ENCODE measurements at places on chromosomes 2 and 18.

DNA sequence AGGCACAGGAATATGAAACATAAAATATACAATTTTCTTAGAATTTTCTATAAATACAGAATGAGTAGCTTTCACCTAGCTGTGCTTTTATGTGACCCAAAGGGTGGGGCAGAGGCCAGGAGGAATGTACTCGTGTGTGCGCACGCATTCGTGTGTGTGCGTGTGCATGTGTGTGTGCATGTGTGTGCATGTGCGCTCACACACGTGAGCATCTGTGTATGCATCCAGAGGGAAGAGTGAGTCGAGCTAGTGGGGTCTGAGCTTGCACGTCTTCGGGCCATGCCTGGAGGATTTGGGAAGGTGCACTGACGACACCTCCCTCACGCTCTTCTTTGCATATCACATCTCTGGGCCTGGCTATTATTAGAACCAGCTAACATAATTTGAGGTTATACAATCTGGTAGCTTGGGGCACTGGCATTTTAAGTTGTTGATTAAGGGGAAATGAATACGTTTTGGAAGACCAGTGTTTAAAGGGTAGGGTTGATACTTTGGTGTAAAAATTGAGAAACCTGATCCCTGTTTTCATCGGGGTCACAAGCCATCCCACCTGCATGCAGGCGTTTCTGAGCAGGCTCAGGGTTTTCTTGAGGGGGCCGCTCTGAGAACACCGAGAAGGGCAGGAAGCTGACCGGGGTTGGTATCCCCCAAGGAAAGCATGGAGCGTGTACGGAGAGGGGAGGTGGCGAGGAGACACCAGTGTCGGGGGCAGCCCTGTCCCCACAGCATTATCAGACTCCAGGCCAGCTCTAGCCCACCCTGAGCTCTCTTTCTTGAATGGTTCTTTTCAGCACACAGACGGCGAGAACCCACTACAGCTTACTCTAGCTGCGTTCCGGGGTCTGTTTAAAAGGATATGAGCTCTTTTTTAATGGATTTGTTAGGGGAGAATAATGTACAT lies 85.3 kb downstream of the LRRFIP1 start:
- DNase-seq: no peak

DNA sequence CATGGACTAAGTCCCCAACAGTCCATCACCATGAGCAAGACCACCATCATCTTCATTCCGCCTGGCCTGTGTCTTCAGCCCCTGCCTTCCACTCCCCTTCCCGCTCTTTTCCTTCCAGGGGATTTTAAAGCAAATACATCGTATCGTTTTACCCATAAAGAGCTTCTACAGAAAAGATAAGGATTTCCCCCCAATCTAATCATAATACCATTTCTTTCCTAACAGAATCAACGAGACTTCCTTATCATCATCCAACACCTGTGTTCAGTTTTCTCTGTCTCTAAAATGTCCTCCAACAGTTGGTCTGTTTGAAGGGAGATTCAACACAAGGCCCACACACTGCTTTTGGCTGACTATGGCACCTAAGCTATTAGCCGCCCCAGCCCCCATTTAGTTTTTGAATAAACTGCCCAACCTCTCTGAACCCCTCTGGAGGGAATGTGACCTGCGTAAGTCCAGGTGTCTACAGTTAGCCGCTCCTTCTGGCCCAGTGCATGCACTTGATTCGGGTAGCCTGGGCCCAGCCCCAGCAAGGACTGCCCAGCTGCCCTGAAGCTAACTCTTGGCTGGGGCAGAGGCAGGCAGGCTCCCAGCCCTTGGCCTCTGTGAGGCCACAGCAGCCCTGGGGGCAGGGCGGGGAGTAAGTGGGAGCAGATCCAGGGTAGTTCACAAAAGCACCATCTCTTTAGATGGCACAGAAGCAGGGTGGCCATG lies 25.3 kb upstream of the SEMA4C start:
- DNase-seq: no peak

GRCh38 chr18:21548647-21549046 lies 51.9 kb downstream of the ESCO1 start:
- DNase-seq: no peak

- no peak for DNase-seq
Observed at GRCh38 chr2:120894966-120895365, 159.3 kb downstream of the GLI2 start.

DNA sequence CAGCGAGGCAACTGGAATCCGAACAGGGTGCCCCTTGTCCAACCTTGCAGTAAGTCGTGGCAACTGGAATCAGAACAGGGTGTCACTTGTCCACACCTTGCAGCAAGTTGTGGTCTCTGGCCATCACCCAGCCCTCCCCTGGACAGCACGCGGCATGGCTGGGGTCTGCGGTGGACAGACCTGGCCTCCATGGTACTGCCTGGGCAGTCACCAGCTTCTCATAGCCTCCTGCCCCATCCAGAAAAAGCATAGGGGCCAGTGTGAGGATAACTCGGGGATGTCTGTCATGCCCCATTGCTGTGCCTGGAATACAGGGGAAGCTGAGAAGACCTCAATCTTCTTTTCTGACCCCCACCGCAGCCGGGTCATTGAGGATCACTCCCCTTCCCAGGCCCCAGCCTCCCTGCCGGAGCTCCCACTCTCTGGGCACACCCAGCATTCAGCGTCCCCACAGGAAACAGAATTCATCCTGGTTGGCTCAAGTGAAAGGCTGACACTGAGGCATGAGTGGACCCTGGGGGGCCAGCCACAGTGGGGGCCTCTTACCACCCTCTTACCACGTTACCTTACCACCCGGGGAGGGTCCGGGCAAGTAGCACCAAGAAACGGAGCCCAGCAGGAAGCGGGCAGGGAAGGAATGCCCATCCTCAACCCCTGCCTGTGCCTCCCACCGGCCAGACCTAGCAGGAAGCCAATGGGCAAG lies 68.0 kb upstream of the RAB6C start:
- no peak for DNase-seq

GRCh38 chr18:7467708-7468466 lies 99.2 kb upstream of the PTPRM start:
- no peak for DNase-seq

GRCh38 chr2:3420076-3420768 lies 40.7 kb downstream of the TRAPPC12 start:
- no peak for DNase-seq

DNA sequence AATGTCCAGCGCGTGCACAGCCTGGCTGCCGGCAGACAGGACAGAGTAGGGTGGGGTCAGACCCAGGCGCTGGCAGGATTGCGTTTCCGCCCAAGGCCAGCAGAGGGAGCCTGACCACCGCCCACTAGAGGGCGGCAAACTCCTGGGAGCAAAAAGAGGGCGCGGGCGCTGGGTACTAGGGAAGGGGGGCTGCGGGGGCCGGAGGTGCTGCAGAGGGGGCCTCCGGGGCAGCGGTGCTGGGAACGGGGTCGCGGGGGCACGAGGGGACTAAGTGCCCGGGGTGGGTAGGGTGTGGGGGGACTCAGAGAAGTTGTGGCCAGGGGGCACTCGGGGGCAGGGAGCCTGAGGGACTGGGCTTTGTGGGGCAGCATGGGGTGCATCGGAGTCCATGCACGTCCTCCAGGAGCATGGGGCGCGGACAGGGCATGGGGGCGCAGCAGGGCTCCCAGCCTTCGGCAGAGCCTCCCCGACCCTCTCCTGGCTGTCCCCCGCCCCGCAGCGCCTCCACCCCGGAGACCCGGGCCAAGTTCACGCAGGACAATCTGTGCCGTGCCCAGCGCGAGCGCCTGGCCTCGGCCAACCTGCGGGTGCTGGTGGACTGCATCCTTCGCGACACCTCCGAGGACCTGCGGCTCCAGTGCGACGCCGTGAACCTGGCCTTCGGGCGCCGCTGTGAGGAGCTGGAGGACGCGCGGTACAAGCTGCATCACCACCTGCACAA lies 3.2 kb downstream of the TEKT4 start:
- no peak for DNase-seq

- peak; percentile 100 for DNase-seq
Observed at GRCh38 chr2:189661148-189661956, at the start of gene ASNSD1. ASNSD1 (plus strand) TSS chr2:189661459; CDS start chr2:189666133, 4,674 bp downstream.

GRCh38 chr2:114283774-114284173 lies 158.7 kb upstream of the DPP10 start:
- DNase-seq: no peak

DNA sequence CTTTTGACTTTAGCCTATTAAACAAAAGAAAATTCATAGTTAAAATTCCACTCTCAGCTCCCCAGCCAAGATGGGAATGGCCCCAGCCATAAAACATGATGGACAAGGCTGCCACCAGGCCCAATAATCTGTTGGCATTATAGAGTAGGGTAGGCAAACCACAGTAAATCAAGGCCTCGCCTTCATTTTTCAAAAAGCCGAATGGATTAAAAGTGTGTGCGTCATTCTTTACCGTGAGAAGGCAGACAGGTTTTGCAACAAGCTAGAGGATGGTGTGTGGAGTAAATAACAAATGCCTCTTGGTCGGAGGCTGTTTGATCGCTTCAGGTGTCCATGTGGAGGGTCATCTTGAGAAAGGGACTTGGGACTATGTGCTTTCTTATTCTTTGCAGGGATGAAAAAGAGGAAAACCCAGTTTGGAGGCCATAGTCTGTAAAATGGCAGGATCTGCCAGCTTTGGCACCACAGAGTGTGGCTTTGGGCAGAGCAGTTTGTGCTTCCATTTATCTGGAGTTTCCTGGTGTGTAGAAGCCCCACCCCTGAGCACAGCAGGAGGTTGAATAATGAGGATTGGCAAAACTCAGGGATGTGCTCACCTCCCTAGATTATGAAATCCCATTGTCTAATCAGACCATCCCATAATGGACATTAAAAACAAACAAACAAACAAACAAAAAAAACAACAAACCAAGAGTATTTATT lies 57.1 kb upstream of the ITGB6 start:
- DNase-seq: peak; percentile 20

DNA sequence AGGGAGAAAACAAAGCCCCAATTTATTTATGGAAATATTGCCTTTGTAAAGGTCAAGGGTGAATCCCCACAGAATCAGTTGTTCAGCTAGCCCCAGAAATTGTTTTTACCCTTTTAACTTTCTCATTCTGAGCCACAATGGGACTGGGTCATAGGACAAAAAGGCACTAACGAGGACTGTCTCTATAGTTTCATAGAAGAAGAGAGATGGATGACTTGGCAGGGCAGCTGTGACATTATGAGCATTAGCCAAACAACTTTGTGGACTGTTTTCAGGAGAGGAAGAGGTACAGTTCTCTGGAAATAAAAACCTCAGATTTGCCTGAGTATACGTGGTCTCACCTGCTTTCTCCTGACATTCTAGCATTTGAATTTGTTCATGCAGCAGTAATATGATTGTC lies 1155.8 kb upstream of the CHAC2 start:
- DNase-seq: no peak

GRCh38 chr2:11457935-11458334 lies 8.0 kb downstream of the E2F6 start:
- DNase-seq: no peak

DNA sequence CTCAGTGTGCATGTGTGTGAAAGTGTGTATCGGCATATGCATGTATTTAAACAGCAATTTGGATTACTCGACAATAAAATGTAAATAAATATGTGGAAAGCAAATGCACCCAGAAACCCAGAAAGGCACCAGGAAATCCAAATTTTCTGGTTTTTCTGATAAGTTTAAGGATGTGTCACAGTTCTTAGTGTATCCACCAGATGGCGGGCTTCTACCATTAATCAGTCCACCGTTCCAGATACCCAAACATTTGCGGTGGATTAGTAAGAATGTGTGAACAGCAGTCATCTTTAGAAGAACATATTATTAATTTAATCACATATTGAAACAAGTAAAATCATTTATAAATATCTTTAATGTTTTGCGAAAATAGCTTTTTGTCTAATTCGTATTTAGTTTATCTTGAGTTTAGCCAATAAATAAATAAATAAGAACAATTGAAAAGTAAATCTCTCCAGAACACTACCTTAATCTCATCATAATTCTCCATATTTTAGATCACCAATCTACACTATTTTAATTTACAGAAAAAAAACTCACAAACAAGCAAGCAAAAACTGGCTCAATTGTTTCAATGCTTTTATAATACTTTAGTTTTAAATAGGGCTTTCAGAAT lies 298.9 kb downstream of the DSEL start:
- peak; percentile 49 for DNase-seq

GRCh38 chr18:6798896-6799295 lies 69.4 kb downstream of the ARHGAP28 start:
- no peak for DNase-seq

DNA sequence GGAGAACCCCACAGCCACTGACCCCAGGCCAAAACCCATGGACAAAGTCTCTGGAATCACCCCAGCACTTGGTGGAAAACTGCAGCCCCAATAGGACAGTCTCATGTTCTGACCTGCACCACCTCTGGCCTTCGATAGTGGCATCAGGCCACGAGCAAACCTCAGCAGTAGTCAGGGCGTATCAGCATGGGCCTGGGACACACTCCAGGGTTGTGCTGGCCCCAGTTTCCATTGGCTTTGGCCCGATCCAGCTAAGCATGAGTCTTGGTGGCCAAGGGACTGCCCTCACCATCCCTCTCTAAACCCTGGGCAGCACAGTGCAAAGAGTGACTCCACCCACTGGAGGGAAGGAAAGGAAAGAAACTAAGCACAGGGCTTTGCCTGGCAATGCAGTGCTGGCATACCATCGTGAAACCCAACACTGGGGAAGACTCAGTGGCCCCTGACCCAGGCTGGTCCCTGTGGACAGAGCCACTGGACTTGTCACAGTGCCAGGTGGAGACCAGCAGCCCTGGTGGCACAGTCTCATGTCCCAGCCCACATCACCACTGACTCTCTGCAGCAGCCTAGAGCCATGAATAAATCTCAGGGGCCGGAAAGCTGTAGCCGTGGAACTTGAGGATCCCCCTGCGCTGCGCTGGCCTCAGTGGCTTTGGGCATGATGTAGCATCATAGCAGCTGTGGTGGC lies 46.3 kb downstream of the ZNF519 start:
- DNase-seq: no peak

GRCh38 chr2:134773759-134774742 lies 55.3 kb upstream of the TMEM163 start:
- DNase-seq: peak; percentile 8

- no peak for DNase-seq
Observed at GRCh38 chr2:145058457-145058856, 538.5 kb upstream of the ZEB2 start.

DNA sequence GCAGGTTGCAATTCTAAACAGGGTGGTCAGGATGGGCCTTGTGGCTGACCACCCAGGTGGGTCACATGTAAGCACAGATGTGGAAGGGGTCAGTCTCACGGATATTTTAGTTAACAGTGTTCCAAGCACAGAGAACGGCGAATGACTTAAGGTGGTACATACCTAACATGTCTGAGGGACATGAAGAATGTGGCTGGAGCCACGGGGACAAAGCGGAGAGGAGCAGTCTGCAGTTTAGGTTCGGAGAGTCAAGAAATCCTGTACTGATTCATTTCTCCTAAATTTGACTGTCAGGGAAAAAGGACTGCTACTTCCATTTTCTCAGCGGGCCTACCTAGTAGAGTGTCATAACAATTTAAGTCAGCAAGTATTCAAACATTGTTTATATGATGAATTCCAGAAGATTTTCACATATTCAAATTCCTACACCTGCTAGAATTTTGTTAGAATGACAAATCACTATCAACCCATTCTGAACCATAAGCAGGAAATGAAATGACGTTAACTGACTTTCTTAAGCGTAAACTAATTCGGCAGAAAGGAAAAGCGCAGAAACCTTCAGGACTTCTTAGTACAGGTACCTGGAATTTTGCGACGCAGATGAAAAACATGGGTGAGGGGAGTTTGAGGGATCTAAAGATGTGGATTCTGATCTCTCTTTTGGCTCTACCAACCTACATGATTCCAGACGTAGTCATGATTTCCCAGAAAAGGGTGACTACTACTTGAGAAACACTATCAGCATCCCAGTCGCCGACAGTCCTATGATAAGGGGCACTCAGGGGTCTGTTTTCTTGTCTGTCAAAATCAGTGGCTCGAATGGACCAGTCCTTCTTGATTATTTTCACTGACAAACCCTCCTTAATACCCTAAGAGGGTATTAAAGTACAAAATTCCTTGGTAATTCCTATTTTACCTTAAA lies 41.3 kb downstream of the PTPN2 start:
- DNase-seq: no peak
